WERI-Rb-1 (cell line): ENCODE measurements at places on chromosomes 4 and X.
A peak's percentile ranks its signal among the peaks of the same experiment; 100 is the strongest.

DNA sequence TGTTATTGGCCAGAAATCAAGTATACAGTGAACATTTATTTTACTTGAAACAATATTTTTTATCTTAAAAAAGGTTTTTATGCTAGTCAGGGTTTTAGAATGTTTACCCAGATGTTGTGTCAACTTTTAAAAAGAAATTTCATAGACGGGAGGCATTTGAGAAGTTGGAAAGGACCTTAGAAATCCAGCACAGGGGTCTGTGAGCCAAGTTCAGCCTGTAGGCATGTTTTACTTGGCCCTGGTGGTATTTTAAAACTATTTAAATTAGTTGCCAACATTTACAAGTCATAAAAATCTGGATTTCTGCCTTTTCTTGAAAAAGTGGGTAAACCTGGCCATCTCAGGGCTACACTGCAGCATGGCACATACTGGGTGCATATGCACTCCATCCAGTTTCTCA, 25.5 kb upstream of the FHL1 start:
- no peak for DNase-seq

DNA sequence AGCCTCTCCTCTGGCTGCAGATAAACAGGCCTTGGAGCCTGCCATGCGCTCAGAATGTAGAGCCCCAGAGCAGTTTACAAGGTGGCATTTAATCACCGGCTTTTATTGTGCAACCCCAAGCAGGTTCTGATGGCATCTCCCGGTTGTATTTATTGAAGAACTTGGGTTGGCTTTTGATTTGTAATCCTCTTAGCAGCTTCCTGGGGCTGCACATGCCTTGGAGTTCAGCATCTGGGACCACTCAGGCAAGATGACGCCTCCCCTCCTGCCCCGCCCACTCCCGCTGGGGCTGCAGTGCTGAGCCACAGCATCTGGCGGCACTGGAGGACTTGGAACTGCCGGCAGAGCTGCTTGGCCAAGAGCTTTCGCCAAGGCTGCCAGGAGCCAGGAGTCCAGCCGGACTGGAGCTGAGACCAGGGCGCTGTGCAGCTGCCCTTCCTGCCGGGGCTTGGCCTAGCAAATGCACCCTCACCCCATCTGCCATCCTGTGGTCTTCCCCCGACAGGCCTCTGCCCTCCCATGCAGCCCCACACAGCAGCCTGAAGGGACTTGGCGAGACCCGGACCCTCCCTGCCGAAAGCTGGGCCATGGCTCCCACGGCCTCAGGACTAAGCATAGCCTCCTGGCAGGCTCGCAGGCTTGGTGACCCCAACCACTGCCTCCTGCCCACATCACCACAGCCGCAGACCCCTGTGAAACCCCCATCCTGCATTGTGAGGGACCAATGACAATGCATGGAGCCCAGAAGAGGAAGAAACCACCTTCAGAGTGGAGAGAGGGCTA, 5.4 kb downstream of the HTRA3 start:
- DNase-seq: peak; percentile 96

DNA sequence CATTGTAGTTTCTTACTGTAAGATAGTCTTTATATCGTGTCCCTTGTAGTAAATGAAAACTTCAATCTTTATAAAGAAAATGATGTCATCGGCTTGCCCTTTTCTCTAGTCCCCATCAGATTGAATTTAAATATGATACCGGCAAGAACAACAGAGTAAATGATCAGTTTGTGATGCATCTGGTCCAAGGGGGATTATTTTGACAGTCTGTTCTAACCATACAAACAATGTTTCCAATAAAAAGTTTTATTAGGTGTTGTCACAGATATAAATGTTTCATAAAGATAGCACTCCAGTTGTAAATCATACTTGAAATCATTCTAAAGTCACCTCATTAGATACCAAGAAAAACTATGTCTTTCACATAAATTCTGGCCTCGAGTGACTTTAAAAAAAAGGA, 72.3 kb downstream of the SLC9A6 start:
- no peak for DNase-seq

DNA sequence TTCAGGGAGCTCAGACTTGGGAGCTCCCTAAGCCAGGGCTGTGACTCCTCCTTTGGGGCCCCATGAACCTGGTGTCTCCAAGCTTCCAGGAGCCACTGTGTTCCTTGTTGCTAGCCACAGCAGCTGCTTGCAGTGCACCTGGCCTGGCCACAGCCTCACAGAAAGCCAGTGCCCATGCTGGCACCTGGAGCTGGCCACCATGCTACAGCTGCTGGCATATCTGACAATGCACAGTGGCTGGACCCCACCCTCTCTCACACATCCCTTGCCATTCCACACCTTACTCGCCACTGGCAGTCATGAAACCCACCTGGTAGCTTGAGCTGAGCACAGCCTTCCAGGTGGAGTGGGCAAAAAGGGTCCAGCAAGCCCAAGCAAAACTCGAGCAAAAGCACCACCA, 441.7 kb downstream of the ARAP2 start:
- DNase-seq: no peak

- DNase-seq: no peak
Observed at GRCh38 chr4:182847576-182848450, 69.4 kb downstream of the DCTD start.

GRCh38 chr4:155909615-155910226, 6.2 kb downstream of the TDO2 start:
- no peak for DNase-seq

- DNase-seq: no peak
Observed at GRCh38 chr4:16862697-16863096, 35.7 kb downstream of the LDB2 start.

GRCh38 chr4:2598511-2599303, 62.3 kb downstream of the FAM193A start:
- DNase-seq: no peak

DNA sequence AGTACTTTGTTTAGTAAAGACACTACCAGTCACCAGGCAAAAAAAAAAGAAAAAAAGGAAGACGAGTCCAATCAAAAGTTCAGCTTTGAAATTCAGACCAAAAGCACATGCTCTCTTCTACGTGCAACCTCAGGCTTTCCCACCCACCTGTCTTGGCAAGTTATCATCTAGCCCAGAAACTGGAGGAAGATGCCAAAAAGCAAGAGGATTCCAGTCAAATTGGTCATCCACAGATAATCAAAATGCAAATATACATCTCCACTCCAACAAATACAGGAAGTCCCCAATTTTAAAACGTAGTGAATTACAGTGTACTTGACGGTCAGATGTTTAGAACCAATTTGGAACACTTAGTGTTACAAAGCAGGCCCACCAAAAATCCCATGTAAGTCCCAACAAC, 96.5 kb downstream of the PALLD start:
- no peak for DNase-seq

DNA sequence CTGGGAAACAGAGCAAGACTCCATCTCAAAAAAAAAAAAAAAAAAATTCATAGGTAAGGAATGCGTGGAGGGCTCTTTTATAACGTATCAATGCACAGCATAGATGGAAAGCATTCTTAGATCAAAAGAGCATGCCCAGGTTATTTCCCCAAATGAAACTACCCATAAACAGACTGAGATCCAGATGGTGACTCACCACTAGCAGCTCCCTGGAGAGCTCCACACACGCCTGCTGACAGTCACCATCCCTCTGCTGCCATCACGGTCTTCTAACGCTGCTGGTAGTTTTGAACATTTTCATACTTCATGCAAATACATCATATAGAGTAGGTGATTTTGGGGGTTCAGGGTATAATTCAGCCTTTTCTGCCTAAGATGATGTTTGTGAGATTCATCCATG, 136.9 kb downstream of the ASMT start:
- no peak for DNase-seq

GRCh38 chr4:76809594-76810305, 88.2 kb downstream of the SOWAHB start:
- peak; percentile 34 for DNase-seq

- no peak for DNase-seq
Observed at GRCh38 chr4:128958194-128958593, 135.1 kb downstream of the SCLT1 start.

- DNase-seq: no peak
Observed at GRCh38 chr4:39369301-39369700, 3.1 kb upstream of the RFC1 start.

GRCh38 chr4:144399927-144400326, 246.0 kb upstream of the HHIP start:
- no peak for DNase-seq

DNA sequence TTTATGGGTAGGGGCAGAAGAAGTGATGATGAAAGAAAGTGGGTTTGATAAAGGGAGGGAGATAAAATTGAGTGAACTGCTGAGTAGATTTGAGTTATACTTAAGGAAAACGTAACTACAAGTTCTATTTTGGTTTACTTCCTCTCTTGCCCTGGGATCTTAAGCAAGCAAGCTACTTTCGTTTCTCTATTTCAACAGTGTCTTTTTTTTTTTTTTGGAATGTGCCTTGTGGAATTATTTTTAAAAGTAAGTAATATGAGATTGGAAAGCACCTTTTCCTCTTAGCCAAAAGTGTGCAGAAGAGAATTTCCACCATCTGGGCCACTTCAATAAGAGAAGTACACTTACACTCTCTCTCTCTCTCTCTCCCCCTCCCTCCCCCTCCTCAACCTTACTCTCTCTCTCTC, 16.0 kb upstream of the C4orf36 start:
- no peak for DNase-seq

GRCh38 chrX:19810006-19810774, 77.2 kb downstream of the SH3KBP1 start:
- no peak for DNase-seq

- DNase-seq: no peak
Observed at GRCh38 chr4:139142087-139142486, 34.9 kb downstream of the ELF2 start.
